T follicular helper cell (primary cell): ENCODE measurements at places on chromosomes 7 and 10.

- DNase-seq: no peak
These were observed 362.9 kb downstream of the MAGI2 start for GRCh38 chr7:79090543-79090942.

- no peak for DNase-seq
These were observed 562.4 kb upstream of the AUTS2 start for GRCh38 chr7:69035826-69036225.

DNA sequence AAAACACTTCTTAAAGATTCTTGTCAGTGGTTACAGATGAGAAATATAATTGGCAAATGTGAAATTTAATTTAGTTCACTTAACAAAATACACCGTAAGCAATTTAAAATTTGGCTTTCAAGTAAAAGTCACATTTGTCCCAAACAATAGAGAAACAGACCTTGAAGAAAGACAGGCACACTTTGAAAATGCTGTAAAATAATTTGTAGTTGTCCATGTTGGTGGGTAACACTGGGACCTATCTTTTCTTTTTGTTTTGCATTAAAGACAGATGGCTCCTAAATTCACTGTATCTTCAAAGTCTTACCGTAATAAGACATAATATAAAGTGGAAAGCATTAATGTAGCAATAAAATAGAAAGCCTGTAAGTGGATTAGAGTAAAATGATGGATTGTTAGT, 3.3 kb downstream of the GRK5 start:
- DNase-seq: no peak

- DNase-seq: no peak
These were observed 57.7 kb downstream of the CREB3L2 start for GRCh38 chr7:137944168-137944567.

- peak; percentile 51 for DNase-seq
These were observed at the start of gene CARD11 for GRCh38 chr7:3043544-3044371. Gene CARD11 (minus strand): TSS chr7:3043867. CDS start chr7:2958506, 85,361 bp downstream.

- no peak for DNase-seq
These were observed 8.4 kb downstream of the RAB18 start for GRCh38 chr10:27512548-27512947.

GRCh38 chr7:43914795-43915194, 8.4 kb upstream of the URGCP start:
- no peak for DNase-seq

DNA sequence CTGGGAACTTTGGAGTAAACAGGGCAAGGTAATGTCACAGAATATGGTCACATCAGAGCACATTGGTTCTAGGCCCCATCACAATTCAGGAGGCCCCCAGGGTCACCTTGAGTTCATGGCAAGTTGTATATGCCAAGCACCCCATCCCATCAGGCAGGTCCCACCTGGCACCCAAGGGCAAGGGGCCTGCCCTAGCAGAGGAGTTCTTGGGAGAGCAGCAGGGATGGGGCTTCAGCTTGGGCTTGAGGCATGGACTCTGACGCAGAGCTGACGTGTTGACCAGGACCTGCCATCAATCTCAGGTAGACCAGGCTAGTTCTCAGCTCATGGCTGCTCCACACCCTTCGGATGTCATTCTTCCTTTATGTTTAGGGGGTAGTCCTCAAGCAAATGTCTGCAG, 20.9 kb downstream of the PLAC9 start:
- DNase-seq: no peak

- no peak for DNase-seq
These were observed 50.1 kb upstream of the HDAC9 start for GRCh38 chr7:18445483-18445882.

DNA sequence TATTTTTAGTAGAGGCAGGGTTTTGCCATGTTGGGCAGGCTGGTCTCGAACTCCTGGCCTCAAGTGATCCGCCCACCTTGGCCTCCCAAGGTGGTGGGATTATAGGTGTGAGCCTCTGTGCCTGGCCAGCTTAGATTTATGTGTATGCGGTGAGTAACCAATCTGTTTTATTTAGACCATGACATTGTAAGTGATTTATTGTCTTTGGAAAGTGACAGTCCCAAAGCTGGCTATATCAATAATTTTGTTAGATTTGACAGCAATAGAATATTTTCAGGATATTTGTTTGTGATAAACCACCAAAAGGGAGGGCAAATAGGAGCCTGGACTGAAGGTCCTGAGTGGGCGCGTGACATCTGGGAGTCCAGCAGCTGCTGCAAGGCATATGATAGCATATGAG, 75.7 kb downstream of the XRCC2 start:
- no peak for DNase-seq

GRCh38 chr7:157188091-157188665, 49.5 kb downstream of the UBE3C start:
- DNase-seq: no peak

DNA sequence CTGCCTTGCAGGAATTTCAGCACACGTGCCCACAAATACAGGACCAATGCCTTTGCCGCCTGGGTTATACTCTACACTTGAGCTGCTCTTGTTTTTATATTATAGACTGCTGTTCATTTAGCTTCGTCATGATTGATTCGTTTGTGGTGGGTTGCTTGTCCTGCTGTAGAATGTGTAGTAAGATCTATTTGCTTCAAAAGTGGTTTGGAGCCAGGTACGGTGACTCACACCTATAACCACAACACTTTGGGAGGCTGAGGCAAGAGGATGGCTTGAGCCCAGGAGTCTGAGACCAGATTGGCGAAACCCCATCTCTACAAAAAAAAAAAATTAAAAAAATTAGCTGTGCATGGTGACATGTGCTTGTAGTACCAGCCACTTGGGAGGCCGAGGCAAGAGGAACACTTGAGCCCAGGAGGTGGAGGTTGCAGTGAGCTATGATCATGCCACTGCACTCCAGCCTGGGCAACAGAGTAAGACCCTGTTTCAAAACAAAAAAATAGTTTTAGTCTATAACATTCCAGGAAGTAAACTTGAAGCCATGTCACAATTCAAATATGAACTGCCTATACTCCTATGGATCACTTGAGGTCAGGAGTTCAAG, 9.0 kb upstream of the RHBDD2 start:
- DNase-seq: no peak

GRCh38 chr7:22487978-22488642, 11.9 kb downstream of the STEAP1B start:
- no peak for DNase-seq
